Fibroblast of the aortic adventitia (primary cell): ENCODE measurements at places on chromosomes 4 and X.

DNA sequence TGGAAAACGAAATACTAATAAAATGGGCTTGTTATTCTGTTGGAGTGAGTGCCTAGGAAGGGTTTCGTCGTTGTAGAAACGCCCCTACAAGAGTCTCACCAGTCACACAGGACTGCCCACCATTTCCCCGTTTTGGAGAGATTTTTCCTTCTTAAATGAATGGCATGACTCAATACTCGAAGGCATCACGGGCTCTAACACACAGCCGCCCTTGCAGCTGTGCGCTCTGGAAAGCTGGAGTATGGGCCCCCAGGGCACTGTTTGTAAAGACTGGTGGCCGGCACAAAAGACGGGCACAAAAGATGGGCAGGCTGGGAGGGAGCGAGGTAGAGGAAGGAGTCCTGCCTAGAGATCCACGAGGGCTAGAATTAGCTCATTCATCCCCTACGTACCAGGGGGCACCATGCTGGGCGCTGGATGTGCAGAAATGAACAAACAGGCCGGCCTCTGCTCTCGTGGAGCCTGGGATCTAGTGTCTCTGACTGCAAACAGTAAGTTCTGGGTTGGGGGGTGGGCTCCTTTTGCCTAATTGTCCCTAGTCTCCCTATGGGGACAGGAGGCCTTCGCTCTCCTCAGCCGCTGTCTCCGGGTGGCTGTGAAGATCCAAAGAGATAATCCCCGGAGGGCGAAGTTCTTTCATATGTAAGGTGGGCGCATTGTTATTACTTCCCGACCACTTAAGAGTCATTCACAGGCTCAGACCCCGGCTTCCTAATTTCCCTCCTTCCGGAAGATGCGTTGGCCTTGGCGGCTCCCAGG lies 1.0 kb upstream of the SFRP2 start:
- peak; percentile 30 for DNase-seq

DNA sequence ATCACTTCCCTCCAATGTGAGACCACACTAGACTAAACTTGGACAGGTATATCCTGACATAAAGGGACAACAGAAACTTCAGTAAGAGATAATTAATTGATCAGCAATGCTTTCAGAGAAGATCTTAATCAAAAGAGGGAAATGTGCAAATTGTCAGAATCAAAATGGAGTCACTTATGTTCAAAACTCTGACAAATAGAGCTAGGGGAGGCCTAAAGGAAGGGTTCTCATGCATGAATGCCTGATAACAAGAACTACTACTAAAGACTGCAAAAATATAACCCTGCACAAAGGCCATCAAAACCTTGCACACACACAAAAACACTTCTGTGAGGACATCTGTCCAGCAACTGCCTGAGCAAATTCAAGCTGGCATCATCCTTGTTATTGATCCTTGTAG lies 637.5 kb upstream of the INTU start:
- no peak for DNase-seq

DNA sequence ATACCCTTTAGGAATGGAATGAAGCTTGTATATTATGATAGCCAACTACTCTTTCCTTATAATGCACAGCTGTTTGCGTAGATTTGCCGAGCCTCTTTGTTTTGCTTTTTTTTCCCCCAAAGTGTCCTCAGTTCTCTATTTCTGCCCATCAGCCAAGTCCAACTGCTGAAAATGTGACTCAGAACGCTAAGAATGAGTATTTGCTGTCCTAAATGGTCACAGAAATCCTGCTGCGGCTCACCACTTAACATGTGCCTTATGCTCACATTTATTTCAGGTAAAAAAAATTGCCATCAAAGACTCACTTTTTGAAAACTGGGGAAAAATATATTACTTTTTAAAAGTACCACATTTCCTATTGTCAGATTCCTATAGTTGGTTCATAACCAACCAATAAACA lies 36.9 kb downstream of the GABRA4 start:
- DNase-seq: no peak

DNA sequence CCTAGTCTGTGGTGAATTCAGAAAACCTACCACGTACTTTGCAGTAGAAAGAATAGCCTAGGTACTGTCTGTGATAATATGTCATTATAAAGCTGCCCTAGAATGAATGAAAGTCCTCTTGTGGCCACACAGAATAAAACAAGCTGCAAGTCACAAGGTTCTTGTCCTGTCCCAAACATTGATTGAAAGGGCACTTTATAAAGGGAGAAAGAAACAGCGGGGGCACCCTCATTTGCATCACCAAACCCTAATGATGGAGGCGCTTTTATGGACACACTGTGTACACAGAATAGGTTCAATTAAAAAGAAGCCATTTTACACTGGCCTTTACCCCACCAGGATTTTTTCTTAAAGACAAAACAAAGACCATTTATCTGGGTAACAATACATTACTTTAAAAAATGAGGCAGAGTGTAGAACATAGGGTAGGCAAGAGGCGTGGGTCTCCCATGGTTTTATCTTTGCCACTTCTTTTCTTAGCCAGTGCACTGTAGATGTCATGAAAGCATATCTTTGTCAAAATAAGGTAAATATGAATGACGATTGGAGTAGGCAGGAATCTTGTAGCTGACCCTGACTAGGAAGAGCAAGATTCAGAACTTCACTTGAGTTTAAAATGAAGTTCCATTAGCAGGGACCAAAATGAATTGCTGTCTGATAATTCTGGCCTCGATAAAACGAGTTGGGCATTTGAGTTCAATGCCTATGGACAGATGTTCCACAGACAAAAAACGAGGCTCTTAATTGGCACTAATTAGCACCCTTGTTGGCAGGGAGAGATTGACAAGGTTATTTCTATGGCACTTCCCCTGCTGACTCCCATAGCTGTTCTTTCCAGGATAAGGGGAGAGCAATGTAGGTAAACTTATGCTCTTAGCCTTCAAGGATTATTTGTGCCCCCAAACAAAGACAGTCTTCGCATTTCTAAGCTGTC lies 365.1 kb downstream of the AFF2 start:
- DNase-seq: no peak

GRCh38 chr4:992297-993110 lies 700 bp downstream of the SLC26A1 start:
- no peak for DNase-seq

- DNase-seq: no peak
Measured at GRCh38 chr4:685679-686412, 3.1 kb downstream of the SLC49A3 start.

DNA sequence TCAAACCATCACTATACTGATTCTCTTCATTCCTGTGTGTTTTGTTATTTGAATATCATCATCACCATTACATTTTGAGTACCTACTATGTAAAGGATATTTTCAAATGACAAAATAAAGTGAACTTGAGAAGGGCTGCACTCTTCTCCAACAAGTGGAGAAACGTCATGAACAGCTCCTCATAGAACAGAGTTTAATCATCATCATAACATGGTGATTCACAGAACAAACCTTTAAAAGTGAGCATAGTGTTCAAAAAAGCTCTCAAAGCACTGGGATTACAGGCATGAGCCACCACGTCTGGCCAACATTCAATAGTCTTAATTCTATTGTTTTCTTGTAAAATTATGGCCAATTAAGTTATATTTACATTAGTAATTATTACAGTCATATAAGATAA lies 993.9 kb downstream of the PDHA2 start:
- no peak for DNase-seq

DNA sequence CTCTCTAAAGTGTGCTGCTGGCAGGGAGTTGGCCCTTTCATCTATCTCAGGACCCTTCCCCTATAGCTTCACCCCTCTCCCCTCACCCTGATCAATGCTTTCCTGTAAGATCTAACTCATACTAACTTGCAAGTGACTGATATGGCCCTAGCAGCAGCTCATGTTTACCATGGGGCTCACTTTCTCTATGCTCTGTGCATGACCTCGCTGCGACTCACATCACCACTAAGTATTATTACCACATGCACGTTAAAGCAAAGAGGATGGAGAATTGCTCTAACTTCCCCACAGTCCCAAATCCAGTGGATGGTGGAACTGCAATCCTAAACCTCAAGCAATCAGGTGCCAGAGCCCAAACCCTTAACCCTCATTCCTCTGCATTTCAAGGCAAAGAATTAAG lies 626.6 kb downstream of the MID1IP1 start:
- peak; percentile 40 for DNase-seq

DNA sequence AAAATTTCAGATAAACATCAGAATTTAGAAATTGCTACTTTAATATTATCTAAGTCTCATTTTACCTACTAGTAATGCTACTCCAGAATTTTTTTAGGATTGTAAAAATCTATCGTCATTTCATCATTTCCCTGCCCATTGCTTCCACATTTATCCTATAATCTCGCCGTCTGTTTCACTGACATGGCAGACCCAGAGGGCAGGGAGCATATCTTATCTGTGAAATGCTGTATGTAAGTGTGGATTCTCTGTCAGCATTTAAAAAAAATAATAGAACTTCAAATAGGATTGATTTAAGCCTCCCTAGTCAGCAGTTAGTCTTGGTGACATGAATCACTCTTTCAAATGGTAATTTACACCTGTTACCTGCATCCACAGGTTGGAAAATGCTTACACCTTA lies 314.4 kb downstream of the PCDH7 start:
- DNase-seq: no peak

DNA sequence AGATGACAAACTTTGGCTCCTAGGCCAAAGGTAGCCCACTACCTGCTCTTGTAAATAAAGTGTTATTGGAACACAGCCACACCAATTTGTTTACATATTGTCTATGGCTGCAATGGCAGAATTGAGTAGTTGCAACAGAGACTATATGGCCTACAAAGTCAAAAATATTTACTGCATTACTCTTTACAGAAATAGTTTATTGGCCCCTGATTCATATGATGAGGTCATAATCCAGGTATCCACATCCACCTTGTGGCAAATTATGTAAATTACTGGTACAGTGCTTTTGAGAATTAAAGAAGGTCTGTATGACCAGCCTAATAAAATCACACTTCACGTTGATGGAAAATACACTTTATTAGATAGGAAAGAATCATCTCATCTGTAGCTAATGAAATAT lies 337.0 kb upstream of the DDX53 start:
- DNase-seq: no peak

DNA sequence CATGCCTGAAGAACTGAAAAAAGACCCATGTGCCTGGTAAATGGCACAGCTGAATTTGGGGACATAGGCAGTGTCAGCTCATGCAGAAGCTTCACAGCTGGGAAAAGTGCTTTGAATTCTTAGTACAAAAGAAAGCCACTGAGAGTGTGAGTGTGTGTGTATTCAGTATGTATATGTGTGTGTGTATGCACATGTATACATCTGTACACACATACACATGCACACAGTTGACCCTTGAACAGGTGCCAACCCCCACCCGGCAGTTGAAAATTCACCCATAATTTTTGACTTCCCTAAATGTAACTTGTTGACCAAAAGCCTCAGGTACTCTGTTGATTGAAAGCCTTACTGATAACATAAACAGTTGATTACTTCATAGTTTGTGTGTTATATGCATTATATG lies 49.5 kb upstream of the ENPP6 start:
- DNase-seq: no peak

DNA sequence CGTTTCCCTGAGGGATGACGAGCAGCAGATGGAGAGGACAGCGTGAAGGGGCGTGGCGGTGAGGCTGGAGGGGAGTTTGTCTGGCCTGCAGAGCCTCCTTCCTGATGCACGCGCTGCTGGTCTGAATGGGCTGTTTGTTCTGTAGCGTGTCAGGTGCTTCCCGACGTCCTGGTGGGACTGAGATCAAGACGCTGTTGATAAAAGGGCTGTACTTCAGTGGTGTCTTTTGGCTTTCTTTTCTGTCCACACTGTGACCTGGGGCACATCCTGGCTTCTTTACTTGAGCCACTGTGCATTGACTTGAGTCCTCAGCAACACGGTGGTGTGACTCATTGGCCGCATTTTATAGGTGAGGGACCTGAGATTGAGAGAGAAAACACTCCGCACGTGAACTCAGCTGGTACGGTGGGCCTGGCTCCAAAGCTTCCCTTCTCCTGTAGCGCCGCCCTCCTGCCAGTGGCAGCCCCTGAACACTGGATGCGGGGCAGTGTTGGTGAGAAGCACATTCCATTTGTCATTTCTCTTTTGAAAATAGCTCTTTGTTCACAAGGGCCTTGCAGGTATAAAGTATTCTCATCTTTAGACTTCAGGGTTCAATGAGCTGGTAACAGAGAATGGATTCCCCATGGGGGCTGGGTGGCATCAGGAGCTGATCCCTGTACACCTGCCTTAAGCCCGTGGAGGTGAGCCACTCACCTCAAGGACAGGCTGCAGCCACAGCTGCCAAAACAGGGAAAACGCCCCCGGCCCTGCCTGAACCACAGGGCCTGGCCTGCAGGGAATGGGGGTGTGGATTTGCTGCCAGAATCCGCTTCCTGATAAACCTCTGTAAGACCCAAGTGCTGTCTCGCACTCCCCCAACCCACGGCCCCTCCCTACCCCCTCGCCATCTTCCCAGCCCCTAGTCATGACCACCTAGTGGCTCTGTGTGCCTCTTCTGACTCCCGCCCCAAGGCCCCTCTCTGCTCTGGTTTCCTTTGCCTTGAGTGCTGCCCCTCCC lies 29.2 kb downstream of the NSG1 start:
- DNase-seq: no peak

GRCh38 chrX:120310861-120311726 lies at the start of gene TMEM255A:
TSS of gene TMEM255A (minus strand) at chrX:120311461. CDS start at chrX:120311309, 152 bp downstream.
- DNase-seq: no peak

DNA sequence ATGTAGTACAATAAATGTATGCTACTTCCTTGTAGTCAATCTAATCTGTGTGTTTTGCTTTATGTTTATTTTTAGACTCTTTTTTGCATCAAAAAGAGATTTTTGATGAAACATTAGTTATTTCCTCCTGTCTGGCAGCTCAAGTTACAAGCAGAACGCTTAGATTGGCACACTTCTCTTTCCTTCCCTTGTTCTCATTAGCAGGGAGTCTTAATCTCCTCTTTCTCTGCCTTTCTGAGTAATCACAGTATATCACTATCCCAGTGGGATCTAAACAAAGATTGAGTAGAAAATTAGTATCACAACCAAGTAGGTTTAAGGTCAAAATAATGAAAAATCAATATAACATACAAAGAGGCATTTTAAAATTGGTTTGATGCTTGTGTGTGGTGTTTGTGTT lies 1192.6 kb downstream of the C4orf33 start:
- DNase-seq: no peak

GRCh38 chrX:574830-575229 lies 55.8 kb upstream of the SHOX start:
- DNase-seq: no peak

DNA sequence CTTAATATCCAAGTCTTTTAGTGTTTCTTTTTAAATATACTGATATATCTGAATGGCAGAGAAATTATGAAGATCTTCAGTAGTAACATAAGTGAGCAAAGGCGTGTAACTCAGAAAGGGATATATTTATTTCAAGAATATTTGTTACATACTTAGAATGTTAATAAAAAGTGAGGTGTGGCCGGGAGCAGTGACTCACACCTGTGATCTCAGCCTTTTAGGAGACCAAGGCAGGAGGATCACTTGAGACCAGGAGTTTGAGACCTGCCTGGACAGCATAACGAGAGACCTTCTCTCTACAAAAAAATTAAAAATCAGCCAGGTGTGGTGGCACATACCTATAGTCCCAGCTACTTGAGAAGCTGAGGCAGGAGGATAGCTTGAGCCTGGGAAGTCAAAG lies 651.0 kb downstream of the ADGRL3 start:
- DNase-seq: no peak
